ENCODE measurements at places on chromosomes 13 and 19.

DNA sequence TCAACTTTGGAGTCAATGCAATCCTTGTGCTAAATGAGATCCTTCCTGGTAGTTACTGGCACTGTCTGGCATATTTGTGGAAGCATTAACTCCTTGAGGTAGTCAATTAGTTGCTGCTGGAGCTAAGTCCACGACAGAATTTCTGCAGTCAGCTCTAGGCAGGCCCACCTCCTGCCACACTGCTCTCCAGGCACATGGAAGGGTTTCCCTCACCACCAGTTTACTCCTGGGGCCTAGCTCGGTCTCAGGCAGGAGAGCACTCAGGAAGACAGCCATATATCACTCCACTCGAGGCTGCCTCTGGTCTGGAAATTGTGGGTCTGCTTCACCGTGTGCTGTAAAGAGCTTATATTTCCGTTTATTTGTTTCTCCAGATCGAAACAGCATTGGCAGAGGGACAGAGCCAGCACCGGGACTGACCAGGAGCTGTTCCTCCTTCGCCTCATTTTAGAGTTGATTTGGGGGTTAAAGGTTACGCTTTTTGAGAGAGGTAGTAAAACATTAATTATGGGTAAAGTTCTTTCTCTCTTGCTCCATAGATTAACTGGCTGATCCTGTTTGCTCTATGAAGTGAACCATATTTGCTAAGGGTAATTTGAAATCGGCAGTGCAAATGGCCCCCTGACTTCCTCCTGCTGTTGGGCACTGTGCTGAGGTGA, 20.6 kb upstream of the GTF3A start:
- DNase-seq: no peak

- DNase-seq: peak; percentile 26
Observed at GRCh38 chr19:46678110-46678732, 17.2 kb upstream of the DACT3 start.

GRCh38 chr13:108448891-108449290, 179.4 kb downstream of the TNFSF13B start:
- no peak for DNase-seq

GRCh38 chr13:113138792-113139551, 16.4 kb downstream of the F10 start:
- no peak for DNase-seq

Measured in EL (cell line).